ENCODE measurements at places on chromosomes 11 and 22.

DNA sequence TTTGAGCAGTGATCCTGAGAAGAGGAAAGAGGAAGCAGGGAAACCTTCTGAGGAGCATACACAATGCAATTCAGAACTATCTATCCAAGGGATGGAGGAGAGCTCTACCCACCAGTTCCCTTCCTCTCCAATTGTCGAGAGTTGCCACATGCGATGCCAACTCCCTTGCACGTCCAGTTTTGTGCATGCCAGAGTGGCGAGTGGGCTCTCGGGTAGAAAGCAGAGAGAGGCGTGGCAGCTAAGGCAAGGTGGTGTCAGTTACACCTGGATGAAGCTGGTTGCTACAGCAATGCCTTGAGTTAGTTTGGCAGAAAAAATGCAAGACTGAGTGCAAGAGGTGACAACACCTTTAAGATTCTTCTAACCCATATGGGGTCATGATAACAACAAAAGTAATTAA, 420.4 kb upstream of the CCDC90B start:
- DNase-seq = no peak

GRCh38 chr11:130379276-130379675, 49.1 kb downstream of the ADAMTS8 start:
- peak; percentile 76 for DNase-seq

GRCh38 chr11:131579932-131580387, 209.5 kb downstream of the NTM start:
- peak; percentile 24 for DNase-seq

GRCh38 chr11:120401506-120401905, 65.3 kb downstream of the ARHGEF12 start:
- DNase-seq = no peak

GRCh38 chr11:1783725-1784529, 20.2 kb upstream of the CTSD start:
- DNase-seq = no peak
